Activated CD4-positive, alpha-beta T cell treated with anti-CD3 and anti-CD28 coated beads for 48 hours (primary cell): ENCODE measurements at places on chromosomes 5 and 9.

- no peak for DNase-seq
Observed at GRCh38 chr5:115586525-115587146, 15.6 kb downstream of the TICAM2 start.

DNA sequence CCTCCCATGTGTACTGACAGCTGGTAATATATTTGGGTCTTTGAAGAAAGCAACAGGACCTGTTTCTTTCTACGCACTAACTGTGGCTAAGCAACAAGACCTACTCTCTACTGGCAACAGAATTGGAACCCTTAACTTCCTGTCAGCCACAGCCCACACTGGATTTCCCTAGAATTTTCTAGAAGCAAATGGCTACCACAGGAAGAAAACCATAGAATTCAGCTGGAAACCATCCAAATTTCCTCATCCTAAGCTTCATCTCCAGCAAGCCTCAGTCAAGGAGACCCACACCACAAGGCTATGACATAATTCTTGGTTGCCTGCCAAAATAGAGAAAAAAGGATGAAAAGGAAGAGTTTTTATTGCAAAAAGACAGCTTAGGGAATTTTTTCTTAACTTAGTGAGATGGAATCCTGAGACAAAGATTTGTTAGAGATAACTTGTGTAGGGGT lies 171.8 kb upstream of the TNC start:
- DNase-seq, result no peak

DNA sequence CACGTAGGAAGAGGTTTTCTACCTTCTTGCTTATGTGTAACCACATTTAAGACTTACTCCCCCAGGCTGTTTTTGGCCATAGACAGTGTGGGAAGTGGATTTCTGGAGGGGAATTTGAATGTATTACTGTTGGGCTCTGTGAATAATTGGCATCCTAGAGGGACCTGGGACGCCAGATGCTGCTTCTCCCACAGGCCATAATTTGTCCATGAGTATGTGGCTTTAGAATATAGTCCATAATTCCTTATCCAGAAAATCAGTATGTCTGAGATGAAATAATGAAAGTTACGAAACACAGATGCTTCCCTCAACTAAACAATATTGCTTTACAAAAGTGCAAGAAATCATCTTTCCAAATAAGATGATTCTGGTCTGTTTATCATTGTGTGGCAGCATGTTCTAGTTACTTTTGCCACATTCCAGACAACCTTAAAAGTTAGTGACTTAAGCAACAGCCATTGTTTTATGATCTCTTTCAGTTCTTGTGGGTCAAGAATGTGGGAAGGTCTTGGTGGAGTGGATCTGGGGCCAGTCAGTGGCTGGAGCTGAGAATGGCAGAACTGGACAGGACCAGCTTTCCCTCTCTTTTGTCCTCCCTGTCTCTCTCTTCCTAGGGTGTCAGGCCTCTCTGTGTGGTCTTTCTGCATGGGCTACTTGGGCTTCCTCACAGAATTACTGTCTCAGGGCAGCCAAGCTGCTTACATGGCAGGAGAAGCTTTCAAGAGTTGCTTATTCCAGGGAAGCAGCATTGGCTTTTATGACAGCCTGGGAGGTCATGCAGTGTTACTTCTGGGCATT lies 79.4 kb downstream of the FBXL7 start:
- no peak for DNase-seq

DNA sequence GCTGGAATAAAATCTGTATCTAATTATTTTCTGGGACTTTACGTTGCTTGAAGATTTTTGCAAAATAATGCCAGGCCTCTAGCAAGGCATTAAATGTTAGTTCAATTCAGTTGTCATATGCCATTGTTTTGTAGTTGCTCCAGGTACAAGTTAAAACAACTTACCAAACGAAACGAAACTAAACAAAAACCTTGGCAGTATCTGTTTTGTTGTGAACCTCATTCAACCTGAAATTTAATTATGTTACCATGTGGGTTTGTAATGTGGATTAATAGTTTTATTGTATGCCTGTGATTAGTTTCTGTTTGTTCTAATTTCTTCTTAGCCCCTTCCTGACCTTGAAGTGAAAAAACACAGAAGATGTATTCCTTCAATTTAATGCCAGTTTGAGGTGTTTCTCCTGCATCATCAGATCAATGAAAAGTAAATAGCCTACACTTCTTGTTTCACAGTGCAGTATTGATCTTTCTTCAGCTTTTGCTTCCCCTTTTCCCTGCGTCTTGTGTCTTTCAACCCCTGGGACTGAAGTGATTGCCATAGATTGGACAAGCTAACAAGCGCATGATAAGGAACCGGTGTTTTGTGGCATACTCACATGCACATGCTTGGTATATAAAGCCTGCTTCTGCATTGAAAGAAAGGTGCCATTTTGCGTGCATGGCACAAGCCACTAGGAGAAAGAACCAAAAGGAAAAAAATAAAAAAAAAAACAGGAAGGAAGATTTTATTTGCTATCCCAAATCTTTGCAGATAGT lies 699.0 kb upstream of the ARRDC3 start:
- DNase-seq, result no peak

GRCh38 chr9:92196909-92197308 lies 81.7 kb upstream of the SPTLC1 start:
- no peak for DNase-seq

GRCh38 chr5:87122151-87122977 lies 145.3 kb upstream of the RASA1 start:
- no peak for DNase-seq

GRCh38 chr9:128438343-128439109 lies 17.3 kb upstream of the ODF2 start:
- peak; percentile 92 for DNase-seq
